Stimulated activated CD4-positive, alpha-beta T cell treated with anti-CD3 and anti-CD28 coated beads, Interleukin-15, amount 100 ng/mL, for 1 hour (primary cell): ENCODE measurements at places on chromosomes 7 and 10.

DNA sequence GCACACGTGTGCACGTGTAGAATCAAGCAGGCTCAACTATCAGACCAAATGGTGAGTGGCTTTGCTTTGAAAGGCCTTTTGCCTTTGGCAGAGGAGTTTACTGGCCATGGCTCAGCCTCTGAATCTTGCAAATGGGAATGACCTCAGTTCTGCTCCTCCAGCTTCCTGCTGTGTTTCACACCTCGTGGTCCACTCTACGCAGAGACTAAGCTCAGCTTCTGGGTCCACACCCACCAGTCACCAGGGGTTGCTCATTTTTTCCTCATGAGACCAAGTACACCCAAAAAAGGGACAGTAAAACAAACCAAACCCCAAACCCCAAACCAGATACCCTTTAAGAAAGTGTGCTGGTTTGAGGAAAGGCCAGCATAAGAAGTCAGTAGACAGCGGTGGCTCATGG lies 236.4 kb downstream of the DNAJB6 start:
- DNase-seq, result no peak

GRCh38 chr10:34890939-34891338 lies 75.8 kb upstream of the PARD3 start:
- DNase-seq, result no peak

DNA sequence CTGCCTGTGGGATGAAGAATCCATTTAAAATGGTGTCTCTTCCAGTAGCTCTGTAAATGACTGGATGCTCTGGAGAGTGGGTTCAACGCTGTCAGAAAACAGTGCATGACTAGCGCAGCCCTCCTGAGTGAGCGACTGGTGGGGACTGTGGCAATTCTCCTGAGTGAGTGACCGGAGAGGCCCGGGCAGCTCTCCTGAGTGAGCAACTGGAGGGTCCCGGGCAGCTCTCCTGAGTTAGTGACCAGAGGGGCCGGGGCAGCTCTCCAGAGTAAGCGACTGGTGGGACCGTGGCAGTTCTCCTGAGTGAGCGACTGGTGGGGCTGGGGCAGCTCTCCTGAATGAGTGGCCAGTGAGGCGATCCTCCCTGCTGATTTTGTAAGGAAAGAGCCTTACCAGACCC lies 85.5 kb downstream of the WDR37 start:
- DNase-seq, result no peak

DNA sequence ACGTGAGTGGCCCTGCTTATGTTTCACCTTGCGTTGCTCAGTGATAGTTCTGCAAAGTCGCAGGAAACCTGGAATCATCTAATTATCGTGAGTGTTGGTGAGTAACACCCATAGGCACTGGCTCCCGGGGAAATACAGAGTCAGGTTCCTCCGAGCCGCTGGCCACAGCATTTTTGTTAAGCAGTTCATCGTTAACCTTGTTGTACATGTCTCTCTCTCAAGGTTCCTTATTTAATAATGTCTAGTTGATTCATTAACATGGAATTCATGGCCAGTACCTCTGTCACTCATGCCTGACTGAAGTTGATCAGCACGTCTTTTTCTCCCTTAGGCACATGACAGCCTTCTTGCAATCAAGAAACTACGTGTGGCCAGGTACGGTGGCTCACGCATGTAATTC lies 3.1 kb upstream of the ZFAND2A start:
- DNase-seq, result no peak
